Hematopoietic multipotent progenitor cell treated with erythropoietin and hydrocortisone succinate and interleukin-3 and kit ligand, for 17 days (in vitro differentiated cells): ENCODE measurements at places on chromosomes 2 and 18.
A peak's percentile ranks its signal among the peaks of the same experiment; 100 is the strongest.

GRCh38 chr2:100071335-100072043 is 70.9 kb downstream of the AFF3 start:
- DNase-seq, result no peak

DNA sequence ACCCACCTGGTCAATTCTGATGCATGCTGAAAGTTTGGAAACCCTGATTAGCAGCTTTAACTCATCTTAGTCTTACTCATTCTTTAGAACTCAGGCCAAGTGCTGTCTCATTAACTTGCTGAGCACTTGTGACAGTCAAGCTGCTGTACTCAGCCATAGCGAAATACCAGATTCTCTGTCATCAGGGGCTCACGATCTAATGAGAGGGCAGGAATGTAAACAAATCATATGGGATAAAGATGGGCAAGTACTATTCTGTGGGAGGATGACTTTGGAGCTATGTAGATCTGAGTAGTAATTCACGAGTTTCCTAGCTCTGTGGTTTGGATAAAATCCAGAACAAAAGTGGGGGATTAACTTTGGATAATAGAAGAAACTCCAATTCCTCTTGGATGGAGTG is 376.6 kb downstream of the HRH4 start:
- no peak for DNase-seq

DNA sequence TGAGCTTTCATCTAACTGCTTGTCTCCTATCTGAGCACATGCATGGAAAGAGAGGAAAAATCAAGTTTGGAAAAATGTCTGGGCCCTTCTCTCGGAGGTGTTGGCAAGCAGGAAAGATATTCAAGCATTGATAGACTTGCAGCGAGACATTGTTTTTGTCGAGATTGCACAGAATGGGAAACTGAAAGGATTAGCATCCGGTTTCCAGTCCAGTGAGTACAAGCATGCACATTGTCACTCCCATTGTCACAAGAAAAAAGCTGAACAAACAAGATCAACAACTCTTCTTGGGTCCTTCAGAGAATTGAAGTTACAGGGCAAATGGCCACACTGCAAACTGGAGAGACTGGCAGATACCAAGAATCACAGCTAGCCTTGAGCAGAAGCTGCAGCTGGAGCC is 19.6 kb upstream of the MC5R start:
- DNase-seq, result no peak

DNA sequence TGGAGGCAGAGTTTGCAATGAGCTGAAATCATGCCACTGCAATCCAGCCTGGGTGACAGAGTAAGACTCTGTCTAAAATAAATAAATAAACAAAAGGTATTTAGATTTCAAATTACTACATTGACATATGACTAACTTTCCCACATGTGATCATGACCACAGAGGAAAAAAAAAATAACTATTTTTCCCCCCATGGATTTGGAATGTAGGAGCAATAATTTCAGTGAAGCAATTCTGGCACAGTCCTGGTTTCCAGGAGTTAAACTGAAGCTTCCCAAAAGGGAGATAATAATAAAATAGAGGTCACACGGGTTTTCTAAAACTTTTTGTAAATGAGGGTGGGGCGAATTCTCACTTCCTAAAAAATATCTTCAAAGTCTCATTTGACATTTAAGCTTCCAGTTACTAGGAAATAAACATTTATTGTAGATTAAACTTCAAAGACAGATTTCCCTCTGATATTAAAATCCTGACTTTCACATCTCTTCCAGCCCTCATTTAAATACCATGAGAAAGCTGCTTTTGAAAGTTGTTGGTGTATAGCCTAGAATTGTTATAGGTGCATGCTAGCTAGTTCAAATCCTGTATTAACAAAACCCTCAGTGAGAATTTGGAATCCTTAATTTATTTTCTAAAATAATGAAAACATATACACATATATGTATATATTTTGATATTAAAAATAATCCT is 20.7 kb downstream of the SLC19A3 start:
- DNase-seq, result no peak

GRCh38 chr2:69642709-69643601 is 584 bp downstream of the AAK1 start:
- peak; percentile 69 for DNase-seq

DNA sequence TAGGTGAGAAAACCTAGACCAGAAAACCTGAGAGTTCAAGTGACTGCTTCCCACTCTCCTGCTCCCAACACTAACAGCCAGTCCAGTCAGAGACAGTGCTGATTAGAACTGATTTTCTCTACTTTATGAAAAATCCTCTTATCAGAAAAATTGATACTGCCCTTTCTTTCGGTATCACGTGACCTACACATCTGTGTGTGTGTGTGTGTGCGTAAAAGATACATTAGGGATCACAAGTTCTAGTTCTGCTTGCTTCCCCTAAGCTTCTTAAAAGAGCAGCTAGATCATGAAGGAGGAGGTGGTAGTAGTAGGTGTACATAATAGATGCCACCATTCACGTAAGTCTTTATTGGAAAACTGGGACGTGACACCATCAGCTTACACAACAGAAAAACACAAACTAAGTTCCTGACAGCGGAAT is 1.5 kb downstream of the ARL5A start:
- peak; percentile 44 for DNase-seq

DNA sequence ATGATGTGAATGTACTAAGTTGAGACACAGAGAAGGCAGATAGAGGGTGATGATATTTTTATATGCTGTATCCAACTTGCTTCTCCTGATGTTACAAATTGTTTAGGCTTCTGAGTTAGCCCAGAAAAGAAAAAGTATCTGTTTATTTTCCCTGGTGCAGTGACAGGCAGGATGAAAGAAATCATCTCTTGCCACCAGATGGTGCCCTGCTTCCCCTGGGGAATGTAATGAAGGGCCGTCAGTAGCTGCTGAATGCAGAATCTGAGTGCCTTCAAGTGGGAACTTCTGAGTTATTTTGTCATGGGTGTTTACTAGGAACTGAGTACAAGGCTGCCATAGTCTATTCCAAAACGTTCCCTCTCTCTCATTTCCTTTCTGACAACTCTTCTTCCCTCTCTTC is 525.6 kb downstream of the MBD2 start:
- DNase-seq, result no peak

DNA sequence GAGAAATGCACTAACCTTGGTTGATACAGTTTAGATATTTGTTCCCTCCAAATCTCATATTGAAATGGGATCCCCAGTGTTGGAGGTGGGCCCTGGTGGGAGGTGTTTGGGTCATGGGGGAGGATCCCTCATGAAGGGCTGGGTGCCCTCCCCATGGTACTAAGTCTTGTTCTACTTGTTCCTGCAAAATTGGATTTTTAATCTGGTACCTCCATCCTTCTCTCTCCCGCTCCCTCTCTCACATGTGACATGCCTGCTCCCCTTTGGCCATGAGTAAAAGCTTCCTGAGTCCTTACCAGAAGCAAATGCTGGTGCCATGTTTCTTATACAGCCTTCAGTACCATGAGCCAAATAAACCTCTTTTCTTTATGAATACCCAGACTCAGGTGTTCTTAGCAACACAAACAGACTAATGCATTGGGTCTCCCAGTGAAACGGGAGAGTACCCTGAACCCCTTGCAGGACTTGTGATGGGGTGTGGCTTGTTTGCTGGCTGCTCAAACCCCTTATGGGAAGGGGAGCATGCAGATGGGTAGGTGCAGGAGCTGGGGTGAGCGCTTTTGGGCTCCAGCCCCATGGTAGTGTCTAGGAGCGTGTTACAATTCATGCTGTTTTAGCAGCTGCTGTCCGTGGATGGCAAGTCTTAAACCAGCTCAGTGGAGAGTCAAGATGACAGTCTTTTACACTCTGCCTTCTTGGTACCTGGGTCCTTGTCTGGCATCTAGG is 27.2 kb downstream of the FAHD2B start:
- no peak for DNase-seq

GRCh38 chr2:101967826-101968513 is 23.8 kb upstream of the IL1R2 start:
- DNase-seq, result no peak

DNA sequence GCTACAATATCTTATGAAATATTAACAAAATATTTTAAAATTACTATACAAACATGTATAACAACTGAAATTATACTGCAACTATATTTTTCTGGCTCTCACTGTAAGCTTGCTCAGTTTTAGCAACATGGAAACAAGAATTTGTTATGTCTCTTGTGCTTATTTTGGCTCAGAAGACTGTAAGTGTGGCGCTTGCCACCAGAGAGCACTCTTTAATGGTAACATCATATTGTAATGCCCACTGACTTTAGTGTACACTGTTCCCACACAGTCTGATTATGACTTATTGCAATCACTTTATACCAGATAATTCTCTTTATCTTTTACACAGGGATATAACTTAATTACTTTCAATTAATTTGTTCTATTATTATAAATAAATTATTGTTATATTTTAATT is 1500.6 kb upstream of the TMEFF2 start:
- no peak for DNase-seq

GRCh38 chr2:200471324-200471848 is 38.5 kb downstream of the KCTD18 start:
- DNase-seq, result no peak

- DNase-seq, result no peak
Observed at GRCh38 chr2:1246239-1246638, 167.0 kb upstream of the TPO start.
